ENCODE measurements at places on chromosomes 3 and 15.

- DNase-seq: no peak
These were observed 26.4 kb upstream of the ZBED2 start for GRCh38 chr3:111621535-111621934.

- DNase-seq: no peak
These were observed 44.4 kb downstream of the PCOLCE2 start for GRCh38 chr3:142844339-142844977.

- DNase-seq: no peak
These were observed 52.2 kb downstream of the PLD1 start for GRCh38 chr3:171758109-171758508.

GRCh38 chr15:44485880-44486279 lies 51.1 kb upstream of the EIF3J start:
- no peak for DNase-seq

DNA sequence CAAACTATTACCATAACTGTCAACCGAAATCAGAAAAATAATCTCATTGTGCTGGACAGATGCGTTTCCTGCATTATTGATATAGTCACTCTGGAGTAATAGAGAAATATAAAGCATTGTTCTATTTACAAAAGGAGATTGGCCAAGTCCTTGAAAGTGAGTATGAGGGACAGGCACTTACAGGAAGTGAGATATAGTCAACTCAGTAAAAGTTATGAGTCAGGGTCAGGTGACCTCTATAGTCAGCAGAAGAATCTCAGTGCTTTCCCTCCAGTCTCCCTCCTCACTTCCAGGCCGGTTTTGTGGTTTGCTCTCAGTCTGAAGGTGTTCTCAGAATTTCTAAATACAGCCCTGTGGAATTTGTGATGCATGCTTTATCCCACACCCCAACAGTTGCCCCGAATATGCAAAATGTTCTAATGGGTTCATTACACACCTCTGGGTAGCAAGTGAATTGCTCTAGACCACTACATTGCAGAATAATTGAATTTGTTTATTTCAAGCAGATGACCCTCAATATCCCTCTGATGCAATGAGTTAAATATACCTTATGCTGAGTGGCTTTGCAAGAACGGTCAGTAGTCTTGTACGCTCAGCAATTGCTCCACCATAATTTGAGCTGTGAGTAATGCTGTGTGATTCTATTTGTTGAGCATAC lies 787.7 kb downstream of the MCTP2 start:
- DNase-seq: no peak

DNA sequence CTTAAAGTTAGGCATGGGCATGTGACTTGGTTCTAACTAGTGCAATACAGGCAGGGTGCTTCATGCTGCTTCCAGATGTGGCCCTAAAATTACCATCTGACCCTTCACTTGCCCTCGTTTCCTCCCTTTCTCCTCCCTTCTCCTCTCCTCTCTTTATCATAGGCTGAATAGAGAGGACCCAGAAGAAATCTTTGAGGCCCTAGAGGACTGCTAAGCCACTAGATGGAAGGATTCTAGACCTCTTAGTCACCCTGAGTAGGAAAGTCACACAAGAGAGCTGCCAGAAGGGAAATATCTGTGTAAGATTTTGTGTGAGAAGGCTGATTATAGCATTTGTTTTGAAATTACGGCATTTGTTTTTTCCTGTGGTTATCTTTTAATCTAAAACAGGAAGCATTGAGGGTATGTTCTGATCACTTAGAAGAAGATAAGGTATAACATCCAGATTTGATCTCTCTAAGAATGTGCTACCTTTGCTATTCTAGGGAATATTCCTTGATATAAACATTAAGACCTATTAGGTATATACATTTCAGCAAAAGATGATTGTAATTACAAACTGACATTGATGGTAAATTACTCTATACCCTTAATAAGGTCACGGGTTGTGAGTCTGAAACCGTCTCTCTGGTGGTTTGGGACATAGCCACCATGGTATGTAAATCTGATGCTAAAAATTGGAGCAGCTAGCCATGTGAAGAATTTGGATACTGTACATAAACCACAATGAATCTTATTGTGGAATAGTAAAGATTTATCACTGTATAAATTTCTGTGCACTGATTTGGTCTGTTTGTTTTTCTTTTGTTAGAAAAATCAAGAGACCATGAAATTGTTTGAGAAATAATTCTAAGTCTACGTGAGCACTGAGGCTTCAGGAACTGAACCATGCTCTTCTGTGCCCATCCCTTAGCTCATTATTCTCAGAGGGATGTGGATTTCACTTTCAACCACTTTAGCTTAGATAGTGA lies 84.1 kb downstream of the TP63 start:
- DNase-seq: no peak

DNA sequence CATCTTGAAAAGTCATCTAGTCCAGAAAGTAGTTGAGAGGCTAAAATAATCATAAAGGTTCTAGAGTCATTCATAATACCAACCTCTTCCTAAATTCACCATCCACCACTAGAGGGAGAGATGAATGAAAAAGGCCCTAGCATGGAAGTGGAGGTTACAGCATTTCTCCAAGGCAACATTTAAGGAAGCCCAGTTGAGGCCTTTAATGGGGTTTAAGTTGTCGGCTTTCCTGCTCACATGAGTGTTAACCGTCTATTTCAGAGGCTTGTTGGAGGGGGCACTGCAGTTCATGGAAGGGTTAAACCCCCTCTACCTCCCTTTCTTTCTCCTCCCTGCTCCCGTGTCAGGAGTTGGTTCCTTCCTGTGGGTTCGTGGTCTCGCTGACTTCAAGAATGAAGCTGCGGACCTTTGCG lies 3.8 kb upstream of the SLCO3A1 start:
- DNase-seq: no peak

GRCh38 chr3:148255981-148256969 lies 441.4 kb upstream of the AGTR1 start:
- no peak for DNase-seq

DNA sequence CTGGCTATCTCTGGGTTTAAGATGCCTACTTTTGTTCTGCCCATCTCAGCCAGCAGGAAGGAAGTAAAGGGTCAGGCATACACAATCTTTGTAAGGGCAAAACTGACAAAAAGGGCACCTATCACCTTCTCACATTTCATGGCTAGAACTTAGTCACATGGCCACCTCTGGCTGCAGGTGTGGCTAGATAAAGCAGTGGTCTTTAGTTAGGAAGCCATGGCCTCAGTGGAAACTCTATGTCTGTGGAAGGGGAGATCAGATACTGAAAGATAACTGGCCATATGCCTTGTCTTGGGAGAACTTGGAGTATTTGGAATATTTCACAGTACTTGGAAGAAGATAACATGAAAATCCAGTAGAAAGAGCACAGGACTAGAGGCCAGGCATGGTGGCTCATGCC lies 80.7 kb upstream of the TBL1XR1 start:
- no peak for DNase-seq

- DNase-seq: no peak
These were observed 82.5 kb downstream of the SPRED1 start for GRCh38 chr15:38335116-38335515.

DNA sequence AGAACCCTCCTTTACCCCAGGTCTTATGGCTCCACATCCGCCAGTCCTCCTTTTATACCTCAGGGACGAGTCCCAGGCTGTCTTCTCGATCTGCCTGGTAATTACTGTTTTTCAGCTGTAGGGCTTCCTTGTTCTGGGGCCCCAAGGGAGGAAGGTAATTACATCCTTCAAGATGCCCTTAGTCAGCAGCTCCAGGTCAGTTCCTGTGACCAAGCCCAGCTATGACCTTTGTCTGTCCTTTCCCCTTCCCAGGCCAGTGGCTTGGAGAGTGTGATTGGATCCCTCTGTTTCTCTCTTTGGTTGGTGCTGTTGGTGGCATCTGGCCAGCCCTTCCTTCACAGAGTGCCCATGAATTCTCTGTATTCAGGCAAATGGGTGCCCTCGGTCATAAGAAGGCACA lies 92.6 kb downstream of the AAGAB start:
- no peak for DNase-seq

- DNase-seq: no peak
These were observed 30.3 kb upstream of the SEC13 start for GRCh38 chr3:10351013-10351735.

DNA sequence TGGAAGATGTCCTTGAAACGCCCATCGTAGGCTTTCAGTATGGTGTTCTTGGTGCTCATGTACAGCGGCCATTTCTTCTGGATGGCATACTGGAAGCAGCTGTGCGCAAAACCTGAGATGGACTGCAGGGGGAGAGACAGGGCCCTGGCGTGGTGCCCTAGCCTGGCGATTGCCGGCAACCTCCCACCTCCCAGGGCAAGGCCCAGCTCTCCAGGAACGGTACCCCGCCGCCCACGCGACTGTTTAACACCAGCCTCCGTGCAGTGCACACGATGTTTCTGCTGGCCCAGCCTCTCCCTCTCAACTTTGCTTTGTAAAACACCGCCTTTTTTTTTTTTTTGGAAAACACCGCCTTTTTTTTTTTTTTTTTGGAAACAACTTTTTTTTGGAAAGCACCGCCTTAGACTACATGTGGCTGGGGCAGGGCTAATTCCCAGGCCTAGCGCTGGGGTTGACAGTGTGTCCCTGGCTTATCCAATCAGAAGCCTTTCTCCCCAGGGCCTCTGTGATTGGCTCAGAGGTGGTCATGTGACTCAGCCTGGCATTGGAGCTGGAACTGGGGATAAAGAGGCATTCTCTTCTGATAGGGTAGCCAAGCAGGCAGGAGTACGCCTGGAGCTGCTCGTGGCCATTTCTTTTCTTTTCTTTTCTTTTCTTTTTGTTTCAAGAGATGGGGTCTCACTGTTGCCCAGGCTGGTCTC lies 14.7 kb downstream of the IDH2 start:
- DNase-seq: no peak

DNA sequence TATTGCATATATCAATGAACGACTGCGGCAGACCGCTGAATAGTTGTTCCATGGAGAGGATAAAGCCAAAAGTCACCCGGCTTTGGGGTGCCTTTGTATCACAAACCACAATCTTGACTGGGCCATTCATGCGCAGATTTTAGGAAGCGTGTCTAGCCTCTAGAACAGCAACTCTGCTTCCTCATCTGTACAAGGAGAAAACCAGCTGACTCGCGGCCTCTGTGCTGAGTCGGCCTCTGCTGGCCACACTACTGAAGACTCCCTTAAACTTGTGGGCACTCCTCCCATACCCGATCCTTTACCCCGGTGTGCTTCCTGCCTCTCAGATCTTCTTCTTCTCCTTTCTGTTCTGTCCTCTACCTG lies 872 bp downstream of the DLEC1 start:
- no peak for DNase-seq

DNA sequence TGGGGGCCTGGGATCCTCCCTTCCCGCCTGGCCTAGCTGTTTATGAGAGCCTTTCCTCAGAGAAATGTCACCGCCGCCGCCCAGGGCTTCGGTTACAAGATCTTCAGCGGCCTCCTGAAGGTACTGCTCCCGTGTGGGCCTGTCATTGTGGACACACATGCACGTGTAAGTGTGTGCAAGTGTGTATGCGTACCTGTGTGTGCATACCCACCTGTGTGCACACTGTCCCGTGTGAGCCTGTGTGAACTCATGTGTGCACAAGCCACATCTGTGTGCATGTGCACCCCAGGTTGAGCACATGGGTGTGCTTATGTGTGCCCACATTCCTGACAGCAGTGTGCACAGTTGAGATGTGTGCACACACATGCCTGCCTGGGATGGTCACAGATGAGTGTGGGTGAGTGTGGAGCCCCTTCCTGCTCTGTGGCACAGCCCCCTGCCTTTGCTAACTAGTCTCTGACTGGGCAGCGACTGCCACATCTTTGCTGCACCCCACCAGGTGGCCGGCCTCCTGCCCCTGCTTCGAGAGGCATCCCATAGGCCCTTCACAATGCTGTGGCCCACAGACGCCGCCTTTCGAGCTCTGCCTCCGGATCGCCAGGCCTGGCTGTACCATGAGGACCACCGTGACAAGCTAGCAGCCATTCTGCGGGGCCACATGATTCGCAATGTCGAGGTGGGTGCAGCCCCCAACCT lies 14.1 kb downstream of the NT5DC2 start:
- DNase-seq: no peak

DNA sequence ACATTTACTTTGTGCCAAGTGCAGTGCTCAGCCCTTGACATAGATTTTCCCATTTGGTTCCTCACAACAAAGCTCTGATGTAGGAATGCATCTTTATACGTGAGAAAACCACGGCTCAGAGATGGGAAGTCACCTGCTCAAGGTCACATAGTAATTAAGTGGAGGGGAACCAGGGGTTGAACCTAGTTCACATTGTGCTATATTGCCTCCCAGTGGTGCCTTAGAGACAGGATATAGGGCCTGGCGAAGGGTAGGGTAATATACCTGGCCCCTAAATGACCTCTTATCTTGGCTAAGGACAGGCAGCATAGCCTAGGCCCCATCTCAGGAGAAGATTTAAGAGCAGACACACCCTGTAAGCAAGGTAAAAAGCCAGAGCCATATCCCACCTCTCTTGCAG lies 71.5 kb downstream of the FOXP1 start:
- DNase-seq: no peak

GRCh38 chr3:108394016-108394415 lies 97.7 kb downstream of the HHLA2 start:
- DNase-seq: no peak

GRCh38 chr3:149643482-149643798 lies 14.4 kb downstream of the WWTR1 start:
- no peak for DNase-seq

DNA sequence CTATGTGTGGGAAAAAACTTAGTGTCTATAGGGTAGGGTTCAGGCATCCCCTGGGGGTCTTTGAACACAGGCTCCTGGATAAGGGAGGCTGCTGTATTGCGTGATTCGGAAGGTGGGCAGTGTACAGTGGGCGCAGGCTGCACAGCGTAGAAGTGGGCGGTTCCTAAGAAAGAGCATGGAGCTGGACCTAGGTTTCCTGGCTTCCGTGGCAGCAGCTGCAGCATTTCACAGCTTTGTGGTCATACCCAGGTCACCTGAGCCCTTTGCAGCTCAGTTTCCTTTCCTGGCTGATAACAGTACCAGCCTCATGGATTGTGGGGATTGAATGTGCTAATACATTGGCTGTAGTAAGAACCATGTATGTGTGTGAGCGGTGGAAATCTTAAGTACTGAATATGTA lies 22.2 kb downstream of the CFAP100 start:
- no peak for DNase-seq

- DNase-seq: no peak
These were observed 1196.3 kb upstream of the GBE1 start for GRCh38 chr3:82957696-82958095.

GRCh38 chr3:8380904-8381704 lies 120.5 kb upstream of the LMCD1 start:
- no peak for DNase-seq

DNA sequence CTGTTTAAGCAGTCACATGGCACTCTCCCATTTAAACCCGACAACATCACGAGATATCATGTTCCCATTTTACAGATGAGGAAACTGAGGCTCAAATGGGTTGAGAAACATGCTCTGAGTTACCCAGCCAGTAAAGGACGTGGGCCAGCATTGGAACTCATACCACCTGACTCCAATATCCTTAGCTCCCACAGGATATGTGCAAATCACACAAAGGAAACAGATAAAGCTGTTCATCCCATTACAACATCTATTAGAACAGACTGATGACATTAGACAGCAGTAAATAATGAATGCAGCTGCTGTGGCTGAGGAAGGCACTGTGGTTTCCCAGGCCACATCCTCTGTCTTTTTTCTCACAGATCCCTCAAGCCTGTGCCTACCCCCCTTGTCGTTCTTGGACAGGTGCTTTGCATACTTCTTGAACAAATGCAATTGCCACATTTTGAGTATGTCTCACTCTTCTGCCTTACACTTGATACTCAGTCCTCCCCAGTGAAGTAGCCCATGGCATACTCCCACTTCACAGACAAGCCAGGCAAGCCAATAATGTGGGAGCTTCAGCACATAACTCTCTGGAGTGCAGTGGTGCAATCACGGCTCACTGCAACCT lies 17.7 kb downstream of the FRMD4B start:
- no peak for DNase-seq

Measured in GOT3 (cell line).